Large intestine (tissue), 12 donors: ENCODE measurements at places on chromosomes 16 and 17.

DNA sequence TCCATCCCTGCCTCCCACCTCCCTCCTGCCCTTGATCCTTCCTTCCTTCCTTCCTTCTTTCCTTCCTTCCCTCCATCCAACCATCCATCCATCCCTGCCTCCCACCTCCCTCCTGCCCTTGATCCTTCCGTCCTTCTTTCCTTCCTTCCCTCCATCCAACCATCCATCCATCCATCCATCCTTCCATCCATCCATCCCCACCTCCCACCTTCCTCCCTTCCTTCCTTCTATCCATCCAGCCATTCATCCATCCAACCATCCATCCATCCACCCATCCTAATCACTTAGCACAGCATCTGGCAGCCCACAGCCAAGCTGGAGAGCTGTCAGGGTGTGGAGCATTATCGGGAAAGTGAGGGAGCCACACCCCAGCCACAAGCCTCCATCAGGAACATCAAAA lies 54.5 kb downstream of the TK2 start:
- DNase-seq: no peak

DNA sequence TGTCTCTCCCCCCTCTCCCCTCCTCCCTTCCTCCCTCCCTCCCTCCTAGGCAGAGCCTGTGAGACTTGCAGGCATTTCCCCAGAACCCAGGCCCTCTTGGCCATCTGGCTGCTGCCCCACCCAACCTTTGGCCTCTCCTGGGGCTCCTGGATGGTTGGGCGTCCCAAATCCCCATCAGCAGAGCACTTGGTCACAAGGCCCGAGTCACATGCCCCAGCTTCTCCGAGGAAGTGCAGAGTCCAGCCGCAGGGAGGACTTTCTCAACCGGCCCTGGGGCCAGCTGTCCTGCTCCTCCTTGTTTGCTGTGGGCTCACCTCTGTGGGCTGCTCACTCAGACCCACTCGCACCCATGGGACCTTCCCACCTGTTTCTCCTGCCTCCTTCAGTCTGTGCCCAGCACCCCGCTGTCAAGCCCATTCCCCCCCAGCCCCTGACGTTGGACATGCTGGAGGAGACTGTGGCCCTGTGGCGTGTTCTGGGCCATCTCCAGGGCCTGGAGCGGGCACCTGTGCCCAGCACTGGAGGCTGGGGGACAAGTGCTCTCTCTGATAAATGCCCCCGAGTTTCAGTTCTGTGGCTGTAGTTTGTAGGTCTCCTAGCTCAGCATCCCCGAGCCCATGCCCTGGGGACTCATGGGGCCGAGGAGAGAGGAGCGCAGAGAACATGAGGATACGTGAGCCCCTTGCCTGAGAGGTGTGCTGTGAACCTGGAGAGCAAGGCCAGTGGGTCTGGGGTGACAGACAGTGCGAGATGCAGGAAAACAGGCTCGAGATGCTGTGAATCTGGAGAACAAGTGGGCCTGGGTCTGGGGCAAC lies 42.3 kb upstream of the ZNF750 start:
- peak; percentile 93 for DNase-seq

DNA sequence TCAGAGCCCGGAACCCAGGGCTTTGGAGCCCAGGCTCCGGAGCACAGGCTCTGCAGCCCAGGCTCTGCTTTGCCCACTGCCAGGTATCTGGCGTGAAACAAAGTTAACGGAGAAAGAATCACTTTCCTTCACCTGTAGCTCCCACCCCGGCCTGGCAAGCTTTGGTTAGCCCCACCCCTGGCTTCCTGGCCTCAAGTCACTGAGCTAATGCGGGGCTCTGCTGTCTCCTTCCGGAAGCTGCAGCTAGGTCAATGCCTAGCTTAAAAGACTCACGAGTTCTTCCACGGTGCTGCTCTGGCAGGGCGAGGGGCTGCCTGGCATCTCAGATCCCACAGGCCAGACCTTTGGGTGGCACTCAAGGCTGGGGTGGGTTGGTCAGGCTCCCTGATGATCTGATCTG lies 21.1 kb upstream of the SPPL2C start:
- DNase-seq: no peak

GRCh38 chr16:11658896-11659708 lies 9.2 kb upstream of the SNN start:
- DNase-seq: no peak

GRCh38 chr16:59044616-59045015 lies 310.5 kb upstream of the GOT2 start:
- DNase-seq: no peak

DNA sequence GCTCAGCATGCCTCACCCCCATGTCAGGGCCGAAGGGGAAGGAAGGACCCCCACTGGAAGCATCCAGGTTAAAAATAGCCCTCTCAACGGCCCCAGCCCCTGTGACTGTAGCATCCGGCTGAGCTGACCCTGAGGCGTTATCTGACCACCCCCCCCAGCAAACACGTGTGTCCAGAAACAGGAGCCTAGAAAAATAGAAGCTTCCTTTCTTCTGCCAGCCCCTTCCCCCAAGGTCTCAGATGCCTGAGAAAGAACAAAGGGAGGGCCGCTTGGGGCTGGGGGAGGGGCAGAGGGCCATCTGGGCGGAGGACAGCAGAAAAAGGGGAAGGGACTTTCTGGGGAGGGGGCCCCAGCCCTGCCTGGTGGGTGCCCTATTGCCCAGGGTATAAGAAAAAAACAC lies 55.8 kb downstream of the ACTG1 start:
- DNase-seq: no peak

DNA sequence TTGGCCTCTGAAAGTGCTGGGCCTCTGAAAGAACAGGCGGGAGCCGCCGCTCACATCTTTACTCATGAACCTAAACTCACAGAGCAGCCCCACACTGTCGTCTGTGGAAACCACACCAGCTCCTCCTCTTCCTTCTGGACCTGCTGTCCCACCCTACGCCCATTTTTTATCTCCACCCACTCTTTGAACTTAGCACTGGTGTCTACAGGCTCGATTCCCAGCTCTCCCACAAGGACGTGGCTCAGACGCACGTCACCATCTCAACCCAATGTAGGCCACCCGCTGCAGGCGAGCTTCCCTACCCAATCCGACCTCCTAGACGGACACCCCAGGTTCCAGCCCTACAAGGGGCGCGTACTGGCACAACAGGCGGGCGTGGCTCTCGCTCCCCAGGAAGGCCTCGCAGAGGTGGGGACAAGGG lies 62.2 kb downstream of the NXN start:
- DNase-seq: no peak

GRCh38 chr16:30377050-30377811 lies 2.6 kb downstream of the MYL11 start:
- DNase-seq: no peak

DNA sequence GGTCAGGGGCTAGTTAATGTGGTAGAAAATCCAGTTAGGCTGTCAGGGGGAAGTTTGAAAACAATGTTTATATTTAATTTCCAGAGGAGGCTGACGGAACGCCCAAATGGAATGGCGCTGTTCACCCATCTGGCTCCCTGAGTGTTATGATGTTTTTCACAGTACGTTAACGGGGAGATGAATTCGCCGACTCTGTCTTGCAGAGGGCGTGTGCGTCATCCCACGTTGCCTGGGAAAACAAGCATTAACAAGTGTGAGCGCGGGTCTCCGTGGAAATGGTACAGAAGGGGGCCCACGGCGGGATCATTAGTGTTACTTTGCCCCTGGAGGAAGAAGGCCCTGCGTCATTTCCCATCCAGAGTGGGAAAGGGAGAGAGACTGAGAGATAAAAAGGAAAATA lies 29.6 kb downstream of the RGS9 start:
- DNase-seq: no peak

GRCh38 chr17:9696279-9697044 lies 51.1 kb downstream of the USP43 start:
- peak; percentile 9 for DNase-seq

DNA sequence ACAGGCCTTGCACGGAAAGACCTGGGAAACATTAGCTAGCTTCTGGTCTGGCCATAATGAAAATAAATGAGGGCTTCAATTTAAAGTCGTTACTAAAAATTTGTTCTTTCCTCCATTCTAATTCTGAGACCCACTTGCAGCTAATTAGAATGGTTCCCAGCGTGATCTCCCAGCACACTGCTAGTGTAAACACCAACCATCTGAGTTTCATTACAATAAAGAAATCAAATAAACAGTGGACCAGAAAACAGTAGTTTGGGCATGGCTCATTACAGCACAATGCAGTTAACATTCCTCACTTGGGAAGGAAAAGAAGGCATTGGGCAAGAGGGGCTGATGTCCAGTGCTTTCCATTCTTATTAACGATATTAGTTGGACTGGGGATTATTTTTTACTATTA lies 410.9 kb upstream of the SOX9 start:
- DNase-seq: no peak

GRCh38 chr16:83409347-83409746 lies 398.4 kb upstream of the HSBP1 start:
- no peak for DNase-seq

GRCh38 chr17:74744714-74745547 lies 3.5 kb upstream of the NHERF1 start:
- no peak for DNase-seq

DNA sequence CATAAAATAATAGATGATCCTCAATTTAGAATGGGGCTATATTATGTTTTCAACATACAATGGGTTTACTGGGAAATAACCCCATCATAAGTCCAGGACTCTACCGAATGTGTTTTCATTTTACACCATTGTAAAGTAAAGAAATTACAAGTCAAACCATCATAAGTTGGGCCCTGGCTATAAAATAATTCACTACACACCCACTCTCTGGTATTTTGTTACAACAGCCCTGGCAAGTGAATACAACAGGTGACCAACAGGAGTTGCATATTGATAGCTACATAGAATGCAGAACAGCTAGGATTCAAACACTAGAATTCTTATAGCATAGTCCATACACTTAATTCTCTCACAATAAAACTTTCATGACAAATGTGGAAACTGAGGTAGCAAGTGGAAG lies 673.0 kb upstream of the CA10 start:
- no peak for DNase-seq

GRCh38 chr17:81250286-81251093 lies 11.4 kb downstream of the NDUFAF8 start:
- DNase-seq: no peak

GRCh38 chr17:80270836-80271235 lies 10.2 kb downstream of the RNF213 start:
- DNase-seq: no peak

GRCh38 chr17:28599311-28600184 lies 723 bp upstream of the SPAG5 start:
- DNase-seq: peak; percentile 76
